Stimulated activated CD4-positive, alpha-beta T cell treated with anti-CD3 and anti-CD28 coated beads, Interleukin-4, amount 100 ng/mL, for 1 hour (primary cell): ENCODE measurements at places on chromosomes 7 and 10.

DNA sequence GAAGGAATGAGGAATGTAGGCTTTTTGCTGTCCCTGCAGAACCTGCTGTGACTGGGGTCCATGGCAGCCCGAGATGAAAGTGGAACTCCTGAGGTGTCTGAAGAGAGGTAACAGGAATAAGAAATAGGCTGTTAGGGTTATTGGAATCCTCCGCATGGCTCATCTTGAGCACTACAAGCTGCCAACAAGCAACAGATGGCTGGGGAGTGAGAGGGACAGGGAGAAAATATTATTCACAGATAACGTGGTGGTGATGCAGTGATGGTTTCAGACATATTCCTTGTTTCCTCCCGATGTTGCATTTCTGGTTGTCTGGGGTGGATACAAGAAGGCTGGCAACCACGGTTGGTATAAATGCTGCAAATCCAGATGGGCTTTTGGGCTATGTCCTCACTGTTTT is 46.1 kb downstream of the AP3M1 start:
- no peak for DNase-seq

- no peak for DNase-seq
Observed at GRCh38 chr10:30829901-30830300, 200.3 kb upstream of the LYZL2 start.

DNA sequence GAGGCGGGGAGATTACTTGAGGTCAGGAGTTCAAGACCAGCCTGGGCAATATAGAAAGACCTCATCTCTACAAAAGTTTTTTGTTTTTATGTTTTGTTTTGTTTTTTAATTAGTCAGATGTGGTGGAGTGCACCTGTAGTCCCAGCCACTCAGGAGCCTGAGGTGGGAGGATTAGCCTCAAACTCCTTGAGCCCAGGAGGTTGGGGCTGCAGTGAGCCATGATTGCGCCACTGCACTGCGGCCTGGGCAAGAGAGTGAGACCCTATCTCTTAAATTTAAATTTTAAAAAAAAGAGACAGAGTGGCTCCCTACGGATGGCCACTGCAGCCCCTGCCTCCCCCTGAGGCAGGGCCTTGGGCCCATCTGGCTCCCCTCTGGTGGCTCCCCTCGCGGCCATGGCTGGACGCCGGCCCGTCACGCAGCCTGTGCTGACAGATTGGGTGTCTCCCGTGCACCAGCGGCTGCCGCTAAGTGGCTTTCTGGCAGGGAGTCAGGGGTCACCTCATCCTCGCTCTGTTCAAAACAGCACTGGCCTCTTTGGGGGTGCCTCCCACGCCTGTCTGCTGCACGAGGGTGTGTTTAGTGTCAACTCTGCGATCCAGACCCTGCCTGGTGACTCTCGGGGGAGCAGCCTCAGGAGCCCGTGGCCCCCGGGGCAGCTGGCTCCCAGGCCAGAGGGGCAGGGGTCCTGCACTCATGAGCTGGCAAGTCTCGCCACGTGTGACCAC is 44.4 kb upstream of the ELN start:
- no peak for DNase-seq

GRCh38 chr7:81956520-81956919 is 186.7 kb upstream of the HGF start:
- DNase-seq, result no peak

DNA sequence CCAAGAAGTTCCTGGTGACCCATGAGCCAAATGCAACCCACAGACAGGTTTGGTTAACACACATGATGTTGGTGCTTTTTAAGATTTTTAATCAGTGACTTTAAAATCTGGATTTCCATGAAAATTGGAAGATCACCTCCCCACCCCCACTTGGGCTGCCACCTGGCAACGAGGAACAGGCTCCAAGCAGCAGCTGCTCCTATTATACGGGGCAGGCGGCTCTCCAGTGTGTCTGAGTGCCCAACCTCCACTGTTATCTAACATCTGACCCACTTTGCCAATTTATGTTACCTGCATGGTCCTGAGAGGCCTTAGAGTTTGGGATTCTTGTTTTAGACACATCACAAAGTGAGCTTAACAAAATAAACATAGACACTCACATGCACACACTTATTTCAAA is 56.4 kb downstream of the SGMS1 start:
- no peak for DNase-seq

GRCh38 chr7:137578541-137578940 is 235.0 kb upstream of the PTN start:
- no peak for DNase-seq

DNA sequence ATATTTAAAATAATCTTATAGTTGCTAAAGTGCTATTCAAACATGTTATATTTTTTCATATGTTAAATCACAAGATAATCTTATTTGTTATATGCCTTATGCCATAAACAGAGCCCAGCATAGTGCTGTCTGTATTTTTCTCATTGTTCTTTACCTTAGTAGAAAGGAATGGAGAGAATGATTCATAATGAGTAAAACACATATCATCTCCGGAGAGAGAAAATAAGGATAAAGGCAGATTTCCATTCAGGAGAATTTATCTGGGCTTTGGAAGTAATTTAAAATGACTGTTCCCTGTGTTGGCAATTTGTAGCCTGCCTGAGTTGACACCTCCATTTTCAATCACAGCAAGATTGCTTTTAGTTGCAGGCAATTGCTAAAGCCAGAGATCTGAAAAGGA is 30.2 kb downstream of the CHN2 start:
- DNase-seq, result no peak

DNA sequence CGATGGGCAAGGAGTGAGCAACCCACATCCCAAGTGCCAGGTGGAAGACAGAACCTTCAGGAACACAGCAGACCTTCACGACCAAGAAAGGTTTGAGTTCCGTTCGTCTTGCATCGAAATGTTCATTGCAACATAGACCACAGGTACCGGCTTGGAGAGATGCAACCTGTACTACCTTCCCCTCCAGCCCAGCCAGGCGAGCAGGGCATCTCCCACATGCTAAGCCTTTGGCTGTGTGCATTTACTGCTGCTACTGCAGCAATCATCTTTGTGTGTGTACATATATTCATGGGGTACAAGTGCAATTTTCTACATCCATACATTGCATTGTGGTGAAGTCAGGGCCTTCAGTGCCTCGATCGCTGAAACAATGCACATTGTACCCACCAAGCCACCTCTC is 58.8 kb downstream of the CTBP2 start:
- DNase-seq, result no peak

GRCh38 chr7:117874191-117874700 is 1.0 kb upstream of the CTTNBP2 start:
- no peak for DNase-seq

DNA sequence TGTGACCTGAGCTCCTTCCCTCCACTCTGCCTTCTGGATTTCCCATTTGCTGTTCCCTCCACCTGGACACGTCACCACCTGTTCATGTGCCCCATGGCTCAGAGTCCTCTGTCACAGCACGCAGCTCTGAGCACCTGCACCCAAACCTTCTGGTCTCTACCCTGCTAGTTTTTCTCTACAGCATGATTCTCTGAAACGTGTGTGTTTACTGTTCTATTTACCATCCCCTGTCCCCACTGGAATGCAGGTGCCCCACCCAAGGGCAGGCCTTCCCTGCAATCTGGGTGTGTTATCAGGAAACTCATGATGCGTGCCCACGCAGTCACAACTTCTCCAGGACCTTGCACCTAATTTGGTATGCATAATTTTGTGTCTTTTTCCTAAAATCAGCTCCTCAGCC is 284.4 kb upstream of the IGFBP3 start:
- no peak for DNase-seq

GRCh38 chr10:105973360-105973759 is 1191.1 kb downstream of the SORCS1 start:
- DNase-seq, result no peak

- no peak for DNase-seq
Observed at GRCh38 chr10:89548673-89549072, 13.3 kb upstream of the SLC16A12 start.

DNA sequence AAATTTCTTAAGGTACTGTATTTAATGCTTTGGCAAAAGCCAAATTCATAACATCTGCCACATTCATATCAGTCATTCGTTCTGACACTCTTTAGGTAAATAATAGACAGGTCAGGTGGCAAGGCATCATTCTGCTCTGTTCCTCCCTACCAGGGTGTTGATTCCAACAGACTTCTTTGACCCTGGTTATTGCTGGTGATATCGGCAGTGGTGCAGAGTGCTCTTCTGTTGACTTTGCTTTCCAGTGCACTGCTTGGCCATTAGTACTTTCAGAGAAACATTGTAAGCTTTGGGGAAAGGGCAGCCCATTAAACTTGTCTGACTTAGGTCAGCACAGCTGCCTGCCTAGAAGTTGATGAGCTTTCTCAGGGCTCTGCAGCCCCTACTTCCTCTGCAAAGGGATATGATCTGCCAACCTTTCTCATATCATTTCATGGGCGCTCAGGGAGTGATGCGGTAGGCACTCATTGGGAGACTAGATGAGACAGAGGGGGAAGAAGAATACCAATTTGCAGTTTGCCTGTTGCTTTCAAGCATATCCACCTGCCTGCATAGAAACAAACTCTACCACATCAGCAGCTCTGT is 139.3 kb downstream of the LRRC4 start:
- DNase-seq, result no peak

GRCh38 chr10:79184145-79184625 is 115.4 kb downstream of the ZMIZ1 start:
- no peak for DNase-seq

GRCh38 chr10:86325158-86325557 is 41.4 kb downstream of the GRID1 start:
- DNase-seq, result no peak

- DNase-seq, result no peak
Observed at GRCh38 chr7:157540606-157541294, 203.9 kb downstream of the DNAJB6 start.

- no peak for DNase-seq
Observed at GRCh38 chr10:100782461-100783244, 37.3 kb downstream of the PAX2 start.

- DNase-seq, result no peak
Observed at GRCh38 chr10:49093922-49094321, 21.4 kb downstream of the VSTM4 start.

DNA sequence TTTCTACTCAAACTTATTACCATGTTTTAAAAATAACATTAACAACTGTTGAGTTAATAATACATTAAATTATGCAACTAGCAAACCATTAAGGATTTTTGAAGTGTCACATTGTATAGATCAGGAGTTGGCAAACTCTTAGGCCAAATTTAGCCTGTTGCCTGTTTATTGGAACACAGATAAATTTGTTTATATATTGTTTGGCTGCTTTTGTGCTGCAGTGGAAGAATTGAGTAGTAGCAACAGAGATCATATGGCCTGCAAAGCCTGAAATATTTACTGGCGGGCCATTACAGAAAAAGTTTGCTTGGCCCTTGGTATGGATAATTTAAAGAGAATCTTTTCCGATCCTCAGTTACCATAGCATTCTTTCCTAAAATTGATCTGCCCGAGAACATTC is 50.7 kb upstream of the TMEM236 start:
- no peak for DNase-seq

DNA sequence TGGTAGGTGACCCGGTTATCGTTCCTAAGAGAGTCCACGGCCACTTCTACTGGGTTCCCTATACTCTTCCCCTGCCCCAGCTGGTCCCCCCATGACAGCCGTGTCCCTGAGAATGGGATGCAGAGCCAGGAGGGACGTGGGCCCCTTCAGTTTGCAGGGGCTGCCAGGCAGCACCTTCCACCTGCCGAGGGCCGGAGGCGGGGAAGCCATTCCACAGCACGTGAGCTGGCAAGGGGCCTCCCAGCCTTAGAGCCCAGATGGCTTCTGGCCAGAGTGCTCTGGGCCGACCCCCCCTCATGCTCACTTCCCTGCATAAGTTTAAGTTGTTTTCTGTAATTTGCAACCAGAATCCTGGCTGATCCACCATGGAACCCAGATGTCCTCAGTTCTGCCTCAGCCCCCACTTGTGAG is 39.0 kb downstream of the DIP2C start:
- DNase-seq, result no peak

DNA sequence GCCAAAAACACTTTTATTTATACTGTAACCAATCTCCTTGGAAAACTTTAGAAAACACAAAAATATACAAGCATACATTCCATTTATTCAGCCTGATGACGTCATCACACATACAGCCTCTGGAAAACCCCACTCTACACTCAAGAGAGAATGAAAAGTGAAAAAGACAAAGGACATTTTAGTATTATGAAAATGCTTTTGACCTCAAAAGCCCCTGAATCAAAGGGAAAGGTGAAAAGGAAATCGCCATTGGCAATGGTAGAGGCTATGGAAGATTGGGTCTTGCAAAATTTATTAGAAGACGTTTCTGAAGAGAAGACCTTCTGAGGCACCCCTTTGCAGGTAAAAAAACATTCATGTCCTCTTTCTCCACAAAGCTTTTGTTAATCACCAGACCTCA is 82.9 kb upstream of the STRIP2 start:
- DNase-seq, result no peak

GRCh38 chr10:1166101-1166827 is 110.1 kb downstream of the WDR37 start:
- no peak for DNase-seq

DNA sequence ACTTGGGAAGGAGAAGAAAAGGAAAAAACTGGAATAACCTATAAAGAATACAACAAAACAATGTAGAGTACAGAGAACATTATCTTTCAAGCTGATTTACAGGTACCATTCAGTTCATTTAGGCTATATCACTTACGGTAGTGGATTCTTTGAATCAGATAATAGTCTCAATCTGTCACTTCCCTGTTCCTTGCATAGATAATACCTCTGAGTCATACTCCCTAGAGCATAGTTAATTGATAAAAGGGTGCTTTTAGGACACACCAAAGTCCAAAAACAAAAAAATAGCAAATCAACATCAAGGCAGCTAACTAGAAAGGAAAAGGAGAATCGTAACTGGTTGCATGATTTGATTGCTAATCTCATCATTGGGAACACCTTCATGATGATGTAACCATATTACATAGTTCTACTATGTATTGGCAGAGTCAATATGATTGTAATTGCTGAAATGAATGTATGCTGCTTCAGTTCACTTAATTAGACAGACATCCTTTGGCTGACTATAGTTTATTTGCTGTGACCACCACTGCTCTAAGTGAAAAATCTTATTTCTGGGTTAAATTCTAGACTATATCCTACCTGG is 844.4 kb downstream of the GATA3 start:
- no peak for DNase-seq

GRCh38 chr7:47516985-47517600 is 64.8 kb downstream of the TNS3 start:
- no peak for DNase-seq
